ENCODE measurements at places on chromosomes 6 and 20.
A peak's percentile ranks its signal among the peaks of the same experiment; 100 is the strongest.

- no peak for DNase-seq
These were observed 151.0 kb downstream of the RCAN2 start for GRCh38 chr6:46340246-46340645.

GRCh38 chr6:37160922-37161778, 8.8 kb upstream of the PIM1 start:
- DNase-seq = no peak

DNA sequence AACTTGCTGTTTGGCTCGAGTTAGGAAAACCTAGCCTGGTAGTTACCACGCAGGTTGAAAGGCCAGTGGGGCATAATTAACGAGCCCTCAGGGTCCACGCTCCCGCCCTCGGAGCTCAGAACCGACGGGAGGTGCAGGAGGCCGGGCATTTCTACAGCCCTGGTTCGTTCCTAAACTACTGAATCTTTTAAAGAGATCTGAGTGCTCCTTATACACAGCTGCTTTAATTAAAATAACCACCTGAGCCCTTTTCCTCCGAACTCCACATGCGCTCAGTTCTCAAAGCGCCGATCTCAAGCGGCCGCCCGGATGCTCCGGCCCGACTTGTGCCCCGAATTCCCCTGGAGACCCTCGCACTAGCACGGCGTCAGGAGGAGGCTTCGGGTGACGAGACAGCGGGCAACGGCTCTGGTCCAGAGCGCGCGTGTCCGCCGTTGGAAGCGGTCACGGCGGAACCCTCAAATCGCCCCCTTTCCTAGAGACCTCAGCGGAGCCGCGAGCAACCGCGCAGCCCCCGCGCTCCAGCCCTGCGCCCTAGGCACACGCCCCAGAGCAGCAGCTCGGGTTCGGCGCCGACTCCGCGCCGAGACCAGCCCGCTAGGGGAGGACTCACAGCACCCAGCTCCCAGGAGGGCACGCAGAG, 397 bp downstream of the WDR27 start:
- DNase-seq = peak; percentile 47

DNA sequence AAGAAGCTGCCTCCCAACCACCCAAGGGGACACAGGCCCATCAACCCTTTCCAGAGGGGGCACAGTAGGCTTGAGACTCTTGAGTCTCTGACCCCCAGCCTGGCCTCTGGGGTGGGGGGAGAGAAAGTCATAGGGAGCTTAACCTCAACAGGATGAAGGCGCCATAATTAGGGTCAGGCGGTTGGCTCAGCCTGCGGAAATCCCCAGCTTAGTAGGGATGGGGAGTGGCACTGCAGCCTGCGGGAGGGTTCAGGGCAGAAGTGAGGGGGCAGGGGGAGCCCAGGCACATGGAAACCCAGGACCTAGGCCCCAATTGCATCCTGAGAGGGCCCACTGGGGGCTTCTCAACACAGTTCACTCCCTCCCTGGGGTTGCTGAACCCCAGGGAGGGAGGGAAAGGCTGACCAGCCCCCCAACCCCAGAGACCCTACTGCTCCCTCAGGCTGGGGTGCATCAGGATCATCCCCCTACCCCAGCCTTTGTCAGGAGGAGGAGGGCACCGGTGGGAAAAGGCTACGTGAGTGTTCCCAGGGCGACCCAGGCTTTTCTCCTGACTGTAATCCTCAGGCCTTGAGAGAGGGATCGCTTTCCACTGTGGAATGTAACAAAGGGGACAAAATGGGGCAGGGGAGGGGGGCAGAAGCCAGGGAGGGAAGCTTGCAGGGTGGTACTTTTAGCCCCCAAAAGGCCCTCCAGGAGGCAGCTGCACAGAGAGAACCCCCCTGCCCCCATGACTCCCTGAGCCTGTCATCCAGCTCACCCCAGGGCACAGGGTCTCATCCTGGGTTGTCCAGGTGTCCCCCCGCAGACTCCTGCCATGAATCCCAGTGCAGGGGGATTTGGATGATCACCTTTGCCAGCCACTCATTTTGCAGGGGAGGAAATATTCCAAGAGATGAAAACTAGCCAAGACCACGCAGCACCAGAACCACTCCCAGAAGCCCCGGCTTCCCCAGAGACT, 46.4 kb downstream of the MRPL14 start:
- no peak for DNase-seq

- no peak for DNase-seq
These were observed 14.3 kb downstream of the ZNF451 start for GRCh38 chr6:57104336-57104735.

GRCh38 chr6:170149681-170150589, 140.9 kb downstream of the DLL1 start:
- DNase-seq = no peak

- DNase-seq = no peak
These were observed 55.5 kb upstream of the ARMH2 start for GRCh38 chr6:24854077-24854666.

- DNase-seq = no peak
These were observed 152.7 kb downstream of the ANKRD60 start for GRCh38 chr20:58075586-58076345.

- peak; percentile 36 for DNase-seq
These were observed 48.5 kb downstream of the FNDC1 start for GRCh38 chr6:159217595-159218275.

GRCh38 chr20:43983904-43984361, 69.3 kb downstream of the TOX2 start:
- DNase-seq = no peak

DNA sequence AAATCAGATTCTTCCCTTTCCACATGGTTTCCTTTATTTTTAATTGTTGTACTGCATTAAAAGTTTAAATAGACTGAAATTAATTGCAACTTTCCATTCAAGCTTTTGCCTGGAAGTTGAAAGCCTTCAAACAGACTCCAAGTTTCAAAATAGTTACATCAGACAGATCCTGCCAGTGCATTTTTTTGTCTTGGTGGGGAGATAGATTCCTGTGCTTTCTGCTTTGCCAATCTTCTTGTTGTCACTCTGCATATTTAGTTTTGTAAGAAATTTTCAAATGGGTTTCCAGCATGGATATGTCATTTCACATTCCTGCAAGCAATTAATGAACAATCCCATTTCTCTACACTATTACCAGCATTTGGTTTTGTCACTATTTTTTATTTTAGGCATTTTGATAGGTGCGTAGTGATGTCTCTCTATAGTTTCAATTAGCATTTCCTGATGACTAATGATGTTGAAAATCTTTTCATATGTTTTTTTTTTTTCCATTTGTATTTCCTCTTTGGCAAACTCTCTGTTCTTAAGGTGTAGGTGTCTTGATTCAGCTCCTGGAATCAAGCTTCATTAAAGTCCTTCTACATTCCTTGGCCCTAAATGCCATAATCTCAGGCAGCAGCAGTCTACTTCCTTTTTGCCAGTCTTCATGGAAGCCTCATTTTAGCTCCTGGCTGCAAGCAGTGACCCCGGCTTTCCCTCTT, 40.5 kb downstream of the SCP2D1 start:
- no peak for DNase-seq

- no peak for DNase-seq
These were observed 136.3 kb downstream of the ZMYND8 start for GRCh38 chr20:47220161-47220582.

DNA sequence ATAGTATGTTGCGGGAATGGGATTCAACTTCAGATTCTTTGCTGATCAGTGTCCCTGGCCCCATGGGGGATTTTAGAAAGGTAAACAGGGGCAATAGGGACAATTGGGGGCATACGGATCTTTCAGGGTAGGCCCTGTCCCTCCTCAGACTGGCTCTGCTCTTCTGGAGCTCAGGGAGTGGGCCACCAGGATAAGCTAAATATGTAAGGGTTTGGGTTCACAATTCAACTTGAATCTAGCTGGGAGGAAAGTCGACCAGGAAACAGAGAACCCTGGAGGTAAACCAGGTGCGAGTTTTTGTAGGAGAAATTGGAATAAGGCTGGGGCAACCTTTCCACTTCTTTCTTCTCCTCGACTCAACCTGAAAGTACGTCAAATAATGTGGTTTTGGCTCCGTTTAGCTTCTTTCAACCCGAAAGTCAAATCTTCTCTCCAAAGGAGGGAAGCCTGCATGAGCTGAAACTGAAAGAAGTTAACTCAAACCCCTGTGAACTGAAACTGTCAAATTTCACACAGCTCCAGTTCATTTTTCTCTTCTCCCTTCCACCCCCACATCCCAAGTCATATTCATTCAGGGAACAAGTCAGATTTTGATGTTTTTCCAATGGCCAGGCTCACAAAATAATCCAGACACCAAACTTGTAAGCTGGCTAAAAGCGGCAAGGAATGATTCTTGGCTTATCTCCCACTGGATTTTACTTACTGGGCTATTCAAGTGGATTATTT, 278.2 kb downstream of the CLIC5 start:
- DNase-seq = no peak

GRCh38 chr6:111737065-111737521, 131.4 kb upstream of the TRAF3IP2 start:
- DNase-seq = peak; percentile 71

GRCh38 chr6:46667377-46667776, 14.6 kb downstream of the SLC25A27 start:
- no peak for DNase-seq

GRCh38 chr6:30844118-30844535, 40.2 kb upstream of the DDR1 start:
- DNase-seq = no peak

- DNase-seq = no peak
These were observed 50.8 kb upstream of the TSHZ2 start for GRCh38 chr20:52921340-52921739.

DNA sequence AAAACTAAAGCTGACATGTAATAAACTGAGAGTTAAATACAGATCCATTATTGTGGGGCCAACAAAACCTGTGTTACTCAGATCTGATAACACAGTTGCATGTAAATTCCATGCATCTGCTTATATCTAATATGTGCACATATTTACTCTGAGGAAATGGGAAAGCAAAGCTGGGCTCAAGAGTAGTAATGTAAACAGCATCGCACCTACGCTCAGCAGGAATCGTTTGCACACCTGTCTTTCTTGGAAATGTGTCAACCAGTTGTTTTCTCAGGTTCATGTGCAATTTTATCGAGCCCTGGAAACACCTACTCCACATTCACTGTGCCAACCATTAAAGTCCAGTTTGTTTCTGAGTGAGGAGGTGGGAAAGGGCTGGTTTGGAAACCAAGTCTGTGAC, 80.3 kb upstream of the CNKSR3 start:
- DNase-seq = peak; percentile 99

DNA sequence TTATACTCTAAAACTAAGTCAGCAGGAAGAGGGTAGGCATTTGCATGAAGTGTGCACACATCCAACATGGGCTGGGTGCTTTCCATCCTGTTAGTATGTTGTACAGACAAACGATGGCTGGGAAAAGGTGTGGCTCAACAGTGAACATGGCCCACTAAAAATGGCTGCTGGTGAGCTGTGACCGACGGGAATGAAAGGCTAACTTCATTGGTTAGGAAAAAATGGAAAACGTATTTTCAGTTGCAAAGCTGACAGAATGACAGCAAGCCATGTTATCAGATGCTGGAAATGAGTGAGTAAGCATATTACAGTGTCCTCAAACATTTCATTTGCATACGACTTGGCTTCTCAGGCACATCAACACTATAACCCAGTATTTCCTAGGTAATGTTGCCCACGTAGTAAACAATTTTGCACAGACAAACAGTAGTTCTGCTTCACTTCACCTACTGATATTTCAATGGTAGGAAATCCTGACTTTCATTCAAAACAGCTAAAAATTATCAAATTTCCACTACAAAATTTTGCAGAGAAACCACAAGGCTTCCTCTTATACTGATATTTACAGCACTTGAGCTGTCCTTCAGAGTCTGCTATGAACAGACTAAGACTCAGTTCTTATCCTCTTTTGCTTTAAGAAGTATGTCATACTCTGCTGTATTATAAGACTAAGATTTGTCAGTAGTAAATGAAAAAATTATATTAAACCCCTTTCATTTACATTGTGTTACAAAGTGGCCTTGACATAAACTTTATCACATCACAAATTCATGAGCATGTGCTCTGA, 98.9 kb downstream of the IRF4 start:
- DNase-seq = no peak

GRCh38 chr20:10790013-10790412, 116.2 kb upstream of the JAG1 start:
- peak; percentile 27 for DNase-seq

GRCh38 chr6:146871611-146872425, 273.0 kb downstream of the ADGB start:
- no peak for DNase-seq
